ENCODE measurements at places on chromosomes 7 and 10. TPM values are rescaled to one million over a fixed set of nuclear protein-coding genes. Genes with fewer than 3 reads are reported as not detected.

GRCh38 chr10:121532292-121532864 is 65.9 kb downstream of the FGFR2 start:
- no peaks in the 10 kb centered on the region for H3K36me3 ChIP-seq
- no peak overlapping the region for H3K4me3 ChIP-seq
- no peaks in the 10 kb centered on the region for H3K27me3 ChIP-seq
- no peak for DNase-seq
- no peak overlapping the region for H3K27ac ChIP-seq

- H3K27me3 ChIP-seq, result no peaks in the 10 kb centered on the region
- H3K36me3 ChIP-seq, result no peaks in the 10 kb centered on the region
- peaks cover 43% of the 10 kb centered on the region for H3K4me1 ChIP-seq
- peak overlapping the region; percentile 89 for H3K27ac ChIP-seq
- DNase-seq, result peak; percentile 90
- H3K4me3 ChIP-seq, result no peak overlapping the region
Observed at GRCh38 chr7:151744656-151745638, 132.0 kb downstream of the PRKAG2 start.

DNA sequence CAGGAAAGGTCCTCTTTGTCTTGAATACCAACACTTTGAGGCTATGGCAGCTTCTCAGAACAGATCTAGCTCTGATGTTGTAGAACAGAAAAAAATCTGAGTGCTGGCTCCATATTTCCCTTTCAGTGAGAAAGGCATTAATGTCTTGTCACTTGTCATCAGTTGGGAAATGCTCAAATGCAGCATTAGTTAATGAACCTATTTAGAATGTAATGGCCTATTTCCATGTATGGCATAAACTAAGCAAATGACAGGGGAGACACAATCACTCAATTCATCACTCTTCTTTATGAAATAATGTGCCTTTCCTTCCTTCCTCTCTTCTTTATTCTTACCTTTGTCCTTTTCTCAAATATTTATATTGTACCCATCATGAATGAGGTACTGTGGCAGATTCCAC is 5.0 kb upstream of the STAMBPL1 start:
- H3K27ac ChIP-seq, result no peak overlapping the region
- H3K4me3 ChIP-seq, result no peak overlapping the region
- no peak for DNase-seq
- H3K4me1 ChIP-seq, result no peaks in the 10 kb centered on the region
- H3K27me3 ChIP-seq, result no peaks in the 10 kb centered on the region

GRCh38 chr7:29142021-29142727 is 4.2 kb downstream of the CPVL start:
- no peak overlapping the region for H3K27ac ChIP-seq
- no peak overlapping the region for H3K4me3 ChIP-seq
- H3K4me1 ChIP-seq, result no peaks in the 10 kb centered on the region

DNA sequence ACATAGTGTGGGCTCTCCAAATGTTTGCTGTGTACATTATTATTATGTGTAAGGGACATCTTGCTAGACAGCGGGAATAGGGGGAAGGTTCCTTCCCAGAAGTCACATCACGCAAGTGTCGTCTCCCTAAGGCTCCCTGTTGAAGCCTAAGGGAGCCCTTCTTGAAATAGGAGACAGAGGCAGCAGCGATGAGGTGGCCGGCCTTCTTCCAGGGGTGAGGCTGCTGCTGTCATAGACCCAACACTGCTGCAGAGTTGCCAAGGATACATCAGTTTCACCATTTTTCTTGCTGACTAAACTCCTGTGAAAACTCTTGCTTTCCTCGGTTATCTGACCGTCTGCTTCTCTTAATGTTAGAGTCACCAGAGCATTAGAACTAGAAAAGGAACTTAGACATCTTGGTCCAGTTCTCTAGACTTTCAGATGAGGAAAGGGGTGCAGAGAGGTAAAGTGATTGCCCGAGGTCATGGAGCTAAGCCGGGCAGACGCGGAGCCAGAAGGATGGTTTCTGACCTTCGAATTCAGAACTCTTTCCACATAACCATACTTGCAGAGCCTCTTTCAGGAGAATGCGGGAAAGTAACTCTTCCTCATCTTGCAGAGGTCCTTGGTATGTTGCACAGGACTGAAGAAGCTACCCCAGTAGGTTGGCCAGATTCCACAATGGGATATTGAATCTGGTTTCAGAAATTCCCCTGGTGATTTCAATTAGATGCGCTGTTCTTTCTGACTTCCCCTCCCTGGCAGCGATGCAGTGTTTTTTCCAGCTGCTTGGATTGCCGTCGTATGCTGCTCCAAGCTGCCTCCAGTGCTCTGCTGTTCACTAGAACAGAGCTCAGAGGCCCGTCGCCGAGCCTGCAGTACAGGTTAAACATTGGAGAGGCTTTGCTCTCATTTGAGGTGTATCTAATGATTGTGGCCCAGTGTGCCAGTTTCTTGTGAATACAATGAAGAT is 217.1 kb downstream of the CAMK1D start:
- H3K27ac ChIP-seq, result peak overlapping the region; percentile 26
- no peaks in the 10 kb centered on the region for H3K27me3 ChIP-seq
- H3K4me1 ChIP-seq, result peaks cover 17% of the 10 kb centered on the region
- no peak overlapping the region for H3K4me3 ChIP-seq

DNA sequence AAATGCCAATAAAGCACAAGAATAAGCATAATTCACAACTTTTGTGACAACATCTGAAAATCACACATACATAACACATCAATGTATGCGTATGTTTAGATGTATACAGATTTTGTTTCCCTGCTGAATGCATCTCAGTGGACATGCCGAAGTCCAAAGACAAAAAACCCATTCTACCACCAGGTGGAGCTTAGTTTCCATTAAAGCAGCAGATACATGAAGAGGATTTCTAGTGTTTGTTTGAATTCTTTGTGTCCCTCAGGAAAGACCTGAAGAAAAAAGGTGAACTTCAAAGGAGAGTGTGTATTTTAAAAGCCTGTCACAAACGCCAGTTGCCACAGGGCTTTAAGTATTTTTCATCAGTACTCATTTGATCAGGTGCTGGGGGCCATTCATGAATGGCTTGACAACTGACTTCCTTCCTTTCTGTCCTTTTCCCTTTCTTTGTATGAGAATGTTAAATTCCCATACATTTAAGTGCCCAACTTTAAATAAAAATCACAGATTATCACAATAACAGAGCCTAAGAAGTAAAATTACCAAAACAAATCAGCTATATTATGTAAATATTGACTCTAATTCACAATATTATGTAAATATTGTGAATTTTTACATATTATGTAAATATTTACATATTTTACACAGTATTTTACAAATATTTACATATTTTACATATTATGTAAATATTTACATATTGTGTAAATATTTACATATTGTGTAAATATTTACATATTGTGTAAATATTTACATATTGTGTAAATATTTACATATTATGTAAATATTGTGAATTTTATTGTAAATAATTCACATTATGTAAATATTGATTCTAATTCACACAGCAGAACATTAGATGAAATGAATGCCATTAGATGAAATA is 343.0 kb downstream of the CRPPA start:
- DNase-seq, result no peak
- H3K27me3 ChIP-seq, result no peaks in the 10 kb centered on the region
- H3K4me3 ChIP-seq, result no peak overlapping the region
- H3K36me3 ChIP-seq, result no peaks in the 10 kb centered on the region

DNA sequence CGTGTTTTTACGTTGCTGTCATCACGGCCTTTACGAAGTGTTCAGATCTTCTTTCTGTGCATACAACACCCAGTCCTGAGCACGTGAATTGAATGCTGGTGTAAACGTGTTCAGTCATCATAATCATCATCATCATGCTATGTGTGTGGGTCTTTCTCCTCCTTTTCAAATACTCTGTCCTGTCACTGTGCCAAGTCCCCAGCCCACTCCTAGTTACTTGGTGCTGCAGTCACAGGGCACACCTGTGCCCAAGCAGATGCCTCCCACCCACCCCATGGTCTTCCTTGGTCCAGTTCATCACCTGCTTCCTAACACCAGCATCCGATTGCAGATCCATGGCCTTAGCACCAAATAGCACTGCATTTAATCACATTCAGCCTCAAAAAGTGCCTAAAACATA is 78.6 kb upstream of the MGMT start:
- no peak overlapping the region for H3K4me3 ChIP-seq
- DNase-seq, result no peak
- H3K27ac ChIP-seq, result no peak overlapping the region
- no peaks in the 10 kb centered on the region for H3K27me3 ChIP-seq
- H3K36me3 ChIP-seq, result no peaks in the 10 kb centered on the region
- no peaks in the 10 kb centered on the region for H3K4me1 ChIP-seq

DNA sequence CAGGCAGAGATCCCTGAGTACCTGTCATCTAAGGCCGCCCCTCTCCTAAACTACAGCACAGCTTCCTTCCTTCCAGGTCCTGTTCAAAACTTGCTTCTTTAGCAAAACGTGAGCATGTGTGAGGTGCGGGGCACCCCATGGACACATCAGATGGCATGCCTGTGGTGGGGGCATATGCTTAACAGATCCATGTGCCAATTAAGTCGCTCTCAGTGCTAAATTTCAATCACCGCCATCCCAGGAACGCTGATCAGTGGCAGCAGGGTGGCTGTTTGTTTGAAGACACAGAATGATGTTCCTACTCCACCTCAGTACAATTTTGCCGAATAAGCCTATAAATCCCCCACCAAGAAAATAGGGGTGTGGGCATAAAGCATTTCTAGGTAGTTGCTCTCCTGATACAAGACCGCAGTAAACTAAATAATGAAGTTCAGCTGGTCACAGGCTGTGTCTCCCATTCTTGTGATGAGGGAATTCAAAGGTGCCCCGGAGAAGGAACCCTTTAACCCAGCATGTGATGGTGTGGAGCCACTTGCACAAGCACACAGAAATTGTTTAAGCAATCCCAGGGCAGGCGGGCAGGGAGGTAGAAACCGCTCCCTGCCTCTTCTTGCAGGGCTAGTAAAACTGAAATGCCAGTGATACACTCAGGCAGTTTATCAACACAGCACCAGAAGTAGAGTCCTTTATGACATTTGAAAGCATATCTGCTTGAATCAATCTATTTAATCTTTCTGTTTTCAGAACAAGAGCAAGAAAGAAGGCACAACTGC is 205.7 kb downstream of the SORCS1 start:
- H3K36me3 ChIP-seq, result no peaks in the 10 kb centered on the region
- H3K27me3 ChIP-seq, result no peaks in the 10 kb centered on the region
- H3K27ac ChIP-seq, result peak overlapping the region; percentile 29

GRCh38 chr10:21022821-21023220 is 125.7 kb upstream of the NEBL start:
- no peak for DNase-seq
- H3K4me1 ChIP-seq, result no peaks in the 10 kb centered on the region
- no peaks in the 10 kb centered on the region for H3K36me3 ChIP-seq
- no peak overlapping the region for H3K4me3 ChIP-seq
- H3K27me3 ChIP-seq, result no peaks in the 10 kb centered on the region

DNA sequence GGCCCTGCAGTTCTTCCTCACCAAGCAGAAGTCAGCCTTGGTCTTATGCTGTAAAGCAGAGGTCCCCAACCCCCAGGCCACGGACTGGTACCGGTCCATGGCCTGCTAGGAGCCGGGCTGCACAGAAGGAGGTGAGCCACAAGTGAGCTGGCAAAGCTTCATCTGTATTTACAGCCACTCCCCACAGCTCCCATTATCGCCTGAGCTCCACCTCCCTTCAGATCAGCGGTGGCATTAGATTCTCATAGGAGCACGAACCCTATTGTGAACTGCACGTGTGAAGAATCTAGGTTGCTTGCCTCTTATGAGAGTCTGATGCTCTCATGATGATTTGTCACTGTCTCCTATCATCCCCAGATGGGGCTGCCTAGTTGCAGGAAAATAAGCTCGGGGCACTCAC is 87.6 kb upstream of the NEBL start:
- no peak overlapping the region for H3K4me3 ChIP-seq
- H3K36me3 ChIP-seq, result no peaks in the 10 kb centered on the region
- H3K27ac ChIP-seq, result no peak overlapping the region
- no peaks in the 10 kb centered on the region for H3K27me3 ChIP-seq

DNA sequence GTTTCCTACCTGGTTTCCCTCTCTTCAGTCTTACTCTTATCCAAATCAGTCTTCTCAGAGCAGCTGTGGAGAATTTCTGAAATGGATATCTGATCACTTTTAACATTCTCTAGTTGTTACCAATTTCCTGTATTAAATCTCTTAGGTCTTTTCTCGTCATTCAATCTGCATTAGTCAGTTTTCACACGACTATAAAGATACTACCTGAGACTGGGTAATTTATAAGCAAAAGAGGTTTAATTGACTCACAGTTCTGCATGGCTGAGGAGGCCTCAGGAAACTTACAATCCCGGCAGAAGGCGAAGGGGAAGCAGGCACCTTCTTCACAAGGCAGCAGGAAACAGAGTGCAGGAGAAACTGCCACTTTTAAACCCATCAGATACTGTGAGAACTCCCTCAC is 444.8 kb downstream of the GATA3 start:
- no peaks in the 10 kb centered on the region for H3K36me3 ChIP-seq
- DNase-seq, result no peak
- H3K27me3 ChIP-seq, result no peaks in the 10 kb centered on the region
- no peak overlapping the region for H3K27ac ChIP-seq

- no peak overlapping the region for H3K27ac ChIP-seq
- H3K27me3 ChIP-seq, result no peaks in the 10 kb centered on the region
- H3K4me1 ChIP-seq, result no peaks in the 10 kb centered on the region
- no peak overlapping the region for H3K4me3 ChIP-seq
Observed at GRCh38 chr7:135938563-135938962, 38.6 kb downstream of the MTPN start.

GRCh38 chr7:155845226-155845625 is 33.0 kb upstream of the SHH start:
- DNase-seq, result no peak
- H3K27me3 ChIP-seq, result no peaks in the 10 kb centered on the region

DNA sequence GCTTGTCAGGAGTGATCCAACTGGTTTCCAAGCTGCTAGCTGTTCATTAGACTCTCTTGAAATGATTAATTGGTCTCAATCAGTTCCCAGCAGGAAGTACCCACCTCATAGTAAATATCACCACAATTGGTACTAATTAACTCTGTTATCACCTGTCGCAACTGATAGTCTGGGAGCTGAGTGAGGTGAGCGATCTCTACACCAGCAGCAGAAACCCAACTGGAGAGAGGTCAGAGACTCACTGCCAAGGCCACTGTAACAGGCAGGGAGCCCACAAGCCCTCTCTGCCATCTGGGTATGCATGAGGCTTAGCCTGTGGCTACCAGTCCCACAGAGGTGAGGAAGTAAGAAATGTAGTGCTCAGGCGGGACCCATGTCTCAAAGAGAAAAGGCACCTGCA is 245.5 kb downstream of the DYNC1I1 start:
- no peak overlapping the region for H3K27ac ChIP-seq
- H3K27me3 ChIP-seq, result no peaks in the 10 kb centered on the region
- no peak overlapping the region for H3K4me3 ChIP-seq
- no peaks in the 10 kb centered on the region for H3K36me3 ChIP-seq
- no peak for DNase-seq

- H3K4me1 ChIP-seq, result peaks cover 14% of the 10 kb centered on the region
- no peak for DNase-seq
- H3K27me3 ChIP-seq, result no peaks in the 10 kb centered on the region
- H3K4me3 ChIP-seq, result no peak overlapping the region
- no peak overlapping the region for H3K27ac ChIP-seq
- no peaks in the 10 kb centered on the region for H3K36me3 ChIP-seq
Observed at GRCh38 chr7:18535810-18536415, 40.4 kb downstream of the HDAC9 start.

MORN4 gene
- 27.0 TPM for total RNA-seq

CYP26C1 gene
- total RNA-seq, result not detected

ATRNL1 gene
- 4.5 TPM for total RNA-seq

DRGX gene
- total RNA-seq, result not detected

SCART1 gene
- total RNA-seq, result 0.22 TPM

NEUROG3 gene
- total RNA-seq, result not detected

PRSS2 gene
- 0.51 TPM for total RNA-seq

CPVL gene
- 11.8 TPM for total RNA-seq
